ENCODE measurements at places on chromosomes 5 and 9. TPM values are rescaled to one million over a fixed set of nuclear protein-coding genes. Genes with fewer than 3 reads are reported as not detected.

- DNase-seq = no peak
Measured at GRCh38 chr9:129996161-129996830, 46.7 kb downstream of the FNBP1 start.

DNA sequence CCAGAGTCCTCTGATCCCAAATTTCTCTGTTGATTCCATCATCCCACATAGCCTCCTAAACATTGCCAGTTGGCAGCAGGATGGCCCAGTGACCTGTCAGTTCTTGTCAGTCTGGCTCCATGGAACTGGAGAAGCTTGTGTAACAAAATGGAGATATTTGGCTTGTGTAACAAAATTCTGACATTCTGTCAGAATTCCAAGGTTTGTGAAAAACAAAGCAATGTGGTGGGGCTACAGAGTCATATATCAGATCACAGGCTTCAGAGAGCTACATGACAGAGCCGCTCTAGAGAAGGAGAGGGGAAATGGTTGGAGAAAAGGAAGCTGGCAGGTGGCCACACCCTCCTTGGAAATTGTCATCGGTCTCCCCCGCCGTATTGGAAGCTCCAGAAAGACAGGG lies 75.4 kb upstream of the MAN2A1 start:
- DNase-seq = no peak

- peak; percentile 27 for DNase-seq
Measured at GRCh38 chr5:14663734-14664269, 716 bp upstream of the OTULIN start.

GRCh38 chr5:140317859-140318258 lies 15.0 kb upstream of the PFDN1 start:
- DNase-seq = no peak

DNA sequence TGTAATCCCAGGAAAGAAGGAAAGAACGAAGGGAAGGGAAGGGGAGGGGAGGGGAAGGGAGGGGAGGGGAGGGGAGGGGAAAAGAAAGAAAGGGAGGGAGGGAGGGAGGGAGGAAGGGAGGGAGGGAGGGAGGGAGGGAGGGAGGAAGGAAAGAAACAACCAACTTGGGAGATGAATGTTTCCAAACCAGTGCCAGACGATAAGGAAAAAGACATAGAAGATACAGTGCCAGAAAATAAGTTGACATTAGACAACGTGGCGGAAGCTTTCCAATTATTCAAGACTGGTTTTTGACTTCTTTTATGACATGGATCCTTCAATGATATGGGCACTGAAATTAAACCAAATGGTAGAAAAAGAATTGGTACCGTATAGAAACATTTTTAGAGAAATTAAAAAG lies 181.2 kb upstream of the POU5F2 start:
- no peak for DNase-seq

DNA sequence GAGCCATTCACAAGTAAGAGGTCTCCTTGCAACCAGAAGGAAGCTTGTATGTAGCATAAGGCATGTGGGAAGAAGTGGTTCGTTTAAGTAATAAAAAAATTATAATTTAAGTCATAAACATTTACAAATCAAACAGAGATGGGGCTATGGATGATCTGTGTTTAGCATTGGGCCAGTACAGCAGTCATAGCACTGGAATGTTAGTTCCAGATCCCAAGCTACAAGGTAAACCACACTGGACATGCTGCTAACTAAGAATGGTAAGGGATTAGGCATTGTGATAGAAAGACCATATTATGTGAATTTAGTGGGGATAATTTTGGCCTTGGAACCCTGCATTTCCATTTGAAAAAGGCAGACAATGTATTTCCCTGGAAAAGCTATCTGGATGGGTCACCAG lies 170.4 kb upstream of the KCNN2 start:
- DNase-seq = no peak

DNA sequence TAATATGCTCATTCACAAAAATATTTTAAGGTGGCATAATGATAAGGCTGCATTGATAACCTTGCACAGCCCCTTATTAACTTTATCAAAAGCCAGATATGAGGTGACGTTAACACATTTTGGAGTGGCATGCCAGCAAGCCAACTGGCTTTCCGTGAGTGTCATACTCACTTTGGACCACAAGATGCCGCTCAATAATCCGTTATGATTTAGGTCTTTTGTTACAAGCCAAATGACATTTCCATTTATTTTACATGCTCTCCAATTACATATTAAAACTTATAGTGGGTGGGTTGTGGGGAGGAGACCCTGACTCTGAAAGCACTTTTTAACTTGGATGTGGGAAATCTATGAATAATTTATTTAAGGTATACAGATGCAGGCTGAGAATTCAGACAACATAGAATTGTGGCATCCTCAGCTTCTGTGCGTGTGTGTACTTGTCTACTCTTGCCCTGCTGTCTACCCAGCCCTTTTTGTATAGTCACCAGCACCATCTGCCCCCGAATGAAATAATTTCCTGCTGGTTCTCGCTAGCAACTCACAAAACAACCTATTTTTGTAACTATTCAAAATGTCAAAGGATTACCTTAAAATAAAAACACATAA lies 305.1 kb downstream of the PSAT1 start:
- DNase-seq = peak; percentile 51

- DNase-seq = no peak
Measured at GRCh38 chr9:89975024-89975423, 370.2 kb downstream of the GADD45G start.

DNA sequence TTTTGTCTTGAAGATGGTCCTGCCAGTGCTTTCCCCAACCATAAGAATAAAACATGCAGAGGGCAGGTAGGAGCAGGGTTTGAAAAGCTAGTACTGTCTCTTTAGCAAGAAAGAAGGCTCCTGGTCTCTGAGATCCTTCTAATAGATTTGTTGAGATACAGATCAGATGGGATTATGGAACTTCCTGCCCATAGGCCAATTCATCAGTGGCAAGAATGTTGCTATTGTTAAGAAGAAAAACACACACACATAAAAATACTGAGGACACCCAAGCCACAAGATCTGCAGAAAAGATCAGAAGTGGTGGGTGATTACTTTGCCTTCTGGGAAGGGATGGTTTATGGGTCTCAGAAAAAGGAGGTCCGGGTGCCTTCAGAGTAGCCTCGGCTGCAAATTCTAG lies 59.8 kb downstream of the TNC start:
- no peak for DNase-seq

DNA sequence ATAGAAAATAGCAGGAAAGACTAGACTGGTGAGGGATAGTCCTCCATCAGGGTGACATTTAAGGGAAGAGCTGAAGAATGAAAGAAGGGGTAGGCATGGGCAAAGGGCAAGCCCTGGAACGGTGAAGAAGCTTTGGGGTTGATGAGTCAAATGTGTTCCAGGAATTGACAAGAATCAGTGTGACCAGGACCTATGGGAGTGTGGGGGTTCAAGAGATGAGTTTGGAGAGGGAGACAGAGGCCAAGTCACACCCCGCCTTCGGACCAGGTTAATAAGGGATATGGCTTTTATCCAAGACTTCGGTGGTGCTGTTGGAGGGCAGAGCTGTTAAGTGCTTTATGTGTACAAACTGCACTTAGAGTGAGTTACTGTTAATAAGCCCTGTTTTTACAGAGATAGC lies 920 bp downstream of the PMPCA start:
- no peak for DNase-seq

GRCh38 chr5:97545446-97545845 lies 362.4 kb upstream of the RIOK2 start:
- DNase-seq = no peak

GRCh38 chr9:84062538-84062937 lies 81.9 kb downstream of the RMI1 start:
- no peak for DNase-seq

- DNase-seq = no peak
Measured at GRCh38 chr9:17789316-17789715, 210.4 kb downstream of the SH3GL2 start.

- no peak for DNase-seq
Measured at GRCh38 chr9:121885345-121885901, 207.7 kb downstream of the TTLL11 start.

- DNase-seq = no peak
Measured at GRCh38 chr9:130104491-130105193, 50.9 kb downstream of the GPR107 start.

Gene RIMOC1
- 45.5 TPM for total RNA-seq

Gene PCDHB10
- total RNA-seq = 17.7 TPM

Gene CCDC192
- total RNA-seq = not detected

Gene GGTA1
- total RNA-seq = not detected

Gene FOXD1
- total RNA-seq = 2.8 TPM

Gene TLE1
- 345 TPM for total RNA-seq

Gene PTGS1
- total RNA-seq = 0.39 TPM

Gene OLFML2A
- total RNA-seq = not detected
